Prostate gland (tissue), 2 donors: ENCODE measurements at places on chromosomes 1 and 21.
A peak's percentile ranks its signal among the peaks of the same experiment; 100 is the strongest.

DNA sequence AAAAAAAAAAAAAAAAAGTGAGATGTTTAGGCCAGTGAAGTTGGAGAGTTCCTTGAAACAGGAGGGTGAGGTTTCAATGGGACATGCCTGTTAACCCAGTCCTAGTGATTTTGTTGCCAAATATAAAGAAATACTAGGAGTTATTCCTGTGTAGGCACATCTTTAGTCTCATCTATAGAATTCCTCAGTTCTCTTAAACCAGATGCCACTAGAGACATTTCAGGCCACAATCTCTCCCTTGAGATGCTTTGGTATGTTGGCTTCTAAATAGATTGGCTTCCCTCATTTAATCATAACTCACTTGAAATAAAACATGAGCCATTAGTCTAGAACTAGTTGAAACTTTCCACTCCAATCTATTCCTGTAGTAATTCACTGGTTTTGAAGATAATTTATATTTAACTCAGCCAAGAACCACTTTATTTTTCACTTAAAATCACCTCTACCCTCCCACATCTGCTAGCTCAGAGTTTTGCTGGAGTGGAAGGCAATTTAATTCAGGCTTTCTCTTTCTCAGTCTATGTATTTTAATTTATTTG, 29.8 kb downstream of the GPR137B start:
- no peak for DNase-seq

DNA sequence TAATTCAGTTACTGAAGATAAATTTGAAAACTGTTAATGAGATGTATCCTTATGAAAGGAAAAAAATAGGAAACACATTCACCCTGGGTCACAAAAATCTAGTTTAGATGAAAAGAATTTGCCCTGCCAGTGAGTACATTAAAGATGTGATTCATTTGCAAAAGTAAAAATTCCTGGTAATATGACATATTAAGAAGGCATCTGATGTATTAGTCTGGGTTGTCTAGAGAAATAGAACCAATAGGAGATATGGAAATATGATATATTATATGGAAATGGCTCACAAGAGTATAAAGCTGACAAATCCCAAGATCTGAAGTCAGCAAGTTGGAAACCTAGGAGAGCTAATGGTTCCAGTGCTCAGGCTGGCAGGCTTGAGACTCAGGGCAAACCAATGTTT, 153.8 kb downstream of the MRPL39 start:
- DNase-seq = no peak

GRCh38 chr1:167387251-167387910, 130.9 kb downstream of the CD247 start:
- DNase-seq = no peak

DNA sequence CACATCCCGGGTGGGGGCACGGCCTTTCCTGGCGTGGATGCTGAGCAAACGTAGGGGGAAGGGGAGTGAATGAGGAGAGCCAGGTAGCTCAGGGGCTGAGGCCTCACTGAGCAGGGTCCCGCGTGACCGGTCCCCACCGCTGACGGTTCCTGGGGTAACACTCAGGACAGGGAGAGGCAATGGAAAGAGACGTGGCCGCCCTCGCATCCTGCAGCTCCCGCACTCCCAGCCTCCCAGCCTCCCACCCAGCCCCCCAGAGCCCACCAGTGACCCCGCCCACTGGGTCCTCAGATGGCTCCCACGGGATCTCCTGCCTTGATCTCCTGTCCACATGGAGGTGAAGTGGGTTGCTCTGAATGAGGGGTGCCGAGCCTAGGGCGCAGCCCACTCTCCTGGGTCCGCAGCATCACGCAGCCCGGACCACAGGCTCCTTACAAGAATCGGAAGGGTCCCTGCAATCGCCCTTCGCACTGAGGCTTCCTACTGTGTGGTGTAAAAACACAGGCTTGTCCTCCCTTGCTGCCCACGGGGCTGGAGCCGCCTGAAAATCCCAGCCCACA, 2.4 kb downstream of the TSPEAR start:
- DNase-seq = no peak

- DNase-seq = no peak
Measured at GRCh38 chr1:164667001-164667400, 108.0 kb downstream of the PBX1 start.

- no peak for DNase-seq
Measured at GRCh38 chr1:36455386-36455785, 5.1 kb upstream of the OSCP1 start.

- no peak for DNase-seq
Measured at GRCh38 chr1:90721210-90722194, 4.4 kb upstream of the BARHL2 start.

GRCh38 chr1:151512326-151512725, 1.1 kb downstream of the CGN start:
- no peak for DNase-seq

- no peak for DNase-seq
Measured at GRCh38 chr21:41897047-41897669, 18.0 kb upstream of the PRDM15 start.

GRCh38 chr21:14454016-14455009, 71.4 kb upstream of the HSPA13 start:
- no peak for DNase-seq

GRCh38 chr1:18011703-18012102, 95.9 kb upstream of the IGSF21 start:
- no peak for DNase-seq

GRCh38 chr1:209577346-209577745, 6.2 kb upstream of the CAMK1G start:
- DNase-seq = no peak

DNA sequence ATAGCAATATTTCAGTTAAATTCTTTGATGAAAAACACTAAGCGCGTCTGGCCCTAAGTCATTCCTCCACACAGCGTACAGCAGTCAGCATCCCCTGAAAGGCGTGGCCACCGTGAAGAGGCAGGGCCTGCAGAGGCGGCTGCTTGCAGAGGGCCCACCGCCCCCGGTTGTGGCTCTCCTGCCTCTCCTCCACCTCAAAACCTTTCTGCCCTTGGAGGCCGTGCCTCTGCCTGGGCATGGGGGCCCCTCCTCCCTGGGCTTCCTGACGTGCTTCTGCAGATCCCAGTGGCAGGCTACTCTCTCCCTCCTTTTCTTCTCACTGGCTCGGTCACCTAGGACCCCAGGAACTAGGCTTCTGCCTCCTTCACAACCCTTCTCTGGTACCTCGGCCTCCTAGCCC, 16.2 kb downstream of the CLSTN1 start:
- DNase-seq = no peak

GRCh38 chr1:40897513-40897912, 35.4 kb upstream of the CITED4 start:
- DNase-seq = no peak

DNA sequence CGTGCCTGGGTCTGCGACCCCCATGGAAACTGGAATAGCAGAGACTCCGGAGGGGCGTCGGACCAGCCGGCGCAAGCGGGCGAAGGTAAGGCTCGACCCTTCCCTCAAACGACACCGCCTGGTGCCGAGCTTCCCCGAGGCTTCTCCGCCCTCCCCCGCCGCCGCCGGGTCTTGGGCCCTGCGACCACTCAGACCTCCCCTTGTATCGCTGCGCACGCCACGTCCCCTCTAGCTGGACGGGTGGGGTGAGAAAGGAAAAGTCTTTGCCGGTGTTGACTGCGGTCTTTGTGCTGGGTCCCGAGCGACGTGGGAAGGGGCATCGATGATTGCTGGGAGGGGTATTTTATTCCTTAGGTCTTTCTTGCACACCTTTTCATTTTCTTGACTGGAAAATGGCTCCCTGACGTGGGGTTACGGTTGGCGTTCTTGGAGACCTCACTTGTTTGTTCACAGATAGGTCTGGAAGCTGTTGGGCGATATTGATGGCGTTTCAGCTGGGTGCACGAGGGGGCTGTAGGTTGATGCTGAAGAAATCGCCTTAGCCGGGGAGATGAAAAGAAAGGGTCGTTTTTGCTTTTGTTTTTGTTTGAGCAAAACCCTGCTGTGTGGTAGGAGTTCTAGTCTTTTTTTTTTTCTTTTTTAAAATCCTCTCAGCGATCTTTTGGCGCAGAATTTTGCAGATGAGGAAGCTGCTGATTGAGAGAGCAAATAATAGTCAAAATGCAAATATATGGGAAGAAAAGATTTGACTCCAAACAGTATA, 776 bp downstream of the KDM1A start:
- DNase-seq = peak; percentile 15

DNA sequence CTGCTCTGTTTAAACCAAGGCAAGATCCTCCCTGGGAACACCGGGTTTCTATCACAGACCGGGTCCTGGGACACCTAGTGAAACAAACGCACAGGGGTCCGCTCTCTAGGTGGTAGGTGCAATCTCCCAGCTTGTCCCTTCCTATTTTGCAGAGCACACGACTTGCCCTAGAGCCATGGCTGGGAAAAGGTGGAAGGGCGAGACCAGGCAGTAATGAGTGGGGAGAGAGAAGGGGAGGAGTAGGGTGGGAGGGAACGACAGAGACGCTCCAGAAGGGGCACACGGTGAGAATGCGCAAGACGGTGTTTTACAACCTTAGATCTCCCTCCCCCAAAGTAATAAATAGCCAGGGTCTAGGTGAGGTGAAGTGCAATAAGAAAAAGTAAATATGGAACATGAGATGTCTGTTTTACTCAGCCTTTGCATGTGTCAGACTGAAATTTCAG, 9.3 kb upstream of the ARHGAP29 start:
- no peak for DNase-seq

- DNase-seq = no peak
Measured at GRCh38 chr1:67691712-67692111, 6.7 kb downstream of the GADD45A start.

GRCh38 chr1:170126696-170127095, 19.1 kb upstream of the NTMT2 start:
- DNase-seq = no peak

DNA sequence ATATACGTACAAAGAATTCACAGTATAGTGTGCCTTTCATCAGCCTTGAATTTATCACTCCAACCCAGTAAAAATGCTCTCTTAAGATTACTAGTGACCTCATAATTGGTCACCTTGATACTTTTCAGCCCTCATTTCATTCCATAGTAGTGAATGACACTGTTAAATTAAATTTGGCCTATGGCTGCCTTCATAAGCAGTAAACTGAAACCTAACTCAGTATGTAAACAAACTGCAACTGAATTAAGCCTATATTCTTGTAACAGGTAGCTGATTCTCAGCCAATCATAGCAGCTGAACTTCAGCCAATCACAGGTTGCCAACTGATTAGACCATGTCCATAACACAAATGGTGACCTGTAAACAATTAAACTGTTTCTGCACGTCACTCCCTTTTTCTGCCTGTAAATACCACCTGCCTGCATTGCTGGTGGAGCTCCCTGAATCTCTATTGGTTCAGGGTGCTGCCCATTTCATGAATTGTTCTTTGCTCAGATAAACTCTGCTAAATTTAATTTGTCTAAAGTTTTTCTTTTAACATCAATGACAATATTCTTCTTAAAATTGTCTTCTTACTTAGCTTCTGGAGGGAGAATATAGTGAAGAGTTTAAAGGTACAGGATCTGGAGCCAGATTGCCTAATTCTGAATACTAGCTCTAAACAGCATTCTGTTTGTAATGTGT, 24.0 kb upstream of the CAMSAP2 start:
- DNase-seq = no peak

DNA sequence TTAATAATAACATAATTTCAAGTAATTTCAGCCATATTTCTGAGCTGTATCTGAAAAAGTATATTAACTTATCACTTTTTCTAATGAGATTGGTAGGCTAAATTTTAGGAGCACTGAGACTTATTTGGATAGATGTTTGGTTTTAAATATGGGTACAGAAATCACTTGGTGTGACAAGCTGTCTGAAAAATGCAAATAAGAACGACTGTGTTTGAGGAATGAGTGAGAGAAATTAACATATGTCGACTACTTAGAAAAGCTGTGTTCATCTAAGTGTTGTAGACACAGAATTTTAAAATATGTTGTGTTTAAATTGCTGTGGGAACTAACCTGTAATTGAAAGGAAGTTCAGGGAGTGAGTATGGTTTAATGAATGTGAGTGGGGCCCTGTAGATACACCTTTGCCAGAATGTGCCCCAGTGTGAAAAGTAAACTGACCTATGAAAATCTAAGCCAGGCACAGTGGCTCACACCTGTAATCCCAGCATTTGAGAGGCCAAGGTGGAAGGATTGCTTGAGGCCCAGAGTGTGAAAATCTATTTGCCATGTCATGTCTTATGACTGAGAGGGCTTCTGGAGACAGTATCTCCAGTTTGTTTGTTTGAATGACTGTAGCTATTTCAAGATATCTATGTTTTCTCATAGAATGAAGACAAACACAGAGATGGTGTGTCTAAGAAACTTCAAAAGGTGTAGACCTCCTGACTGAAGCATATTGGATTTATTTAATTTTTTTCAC, 53.8 kb upstream of the LRRC8C start:
- no peak for DNase-seq
